Globus pallidus (tissue), 1 donor: ENCODE measurements at places on chromosomes 2 and 18.

- no peak for DNase-seq
These were observed 4.9 kb downstream of the ASAP2 start for GRCh38 chr2:9211496-9211895.

DNA sequence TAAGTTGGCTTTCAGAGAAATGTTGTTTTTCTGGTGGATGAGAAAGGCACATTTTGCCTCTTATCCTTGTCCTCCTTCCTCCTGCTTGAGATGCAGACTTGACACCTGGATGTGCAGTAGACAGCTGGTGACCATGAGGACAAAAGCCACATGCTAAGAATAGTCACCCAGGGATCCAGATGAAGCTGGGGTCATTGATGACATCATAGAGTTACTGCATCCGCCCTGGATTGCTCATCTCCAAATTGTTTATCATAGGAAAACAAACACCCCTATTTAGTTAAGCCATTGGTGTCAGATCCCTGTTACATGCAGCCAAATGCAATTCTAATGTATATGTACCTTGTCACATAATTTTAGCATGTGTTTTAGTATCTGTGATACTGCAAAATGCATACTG lies 16.3 kb upstream of the SLC1A4 start:
- DNase-seq, result no peak

GRCh38 chr2:127047716-127048617 lies 59.0 kb downstream of the BIN1 start:
- DNase-seq, result no peak

DNA sequence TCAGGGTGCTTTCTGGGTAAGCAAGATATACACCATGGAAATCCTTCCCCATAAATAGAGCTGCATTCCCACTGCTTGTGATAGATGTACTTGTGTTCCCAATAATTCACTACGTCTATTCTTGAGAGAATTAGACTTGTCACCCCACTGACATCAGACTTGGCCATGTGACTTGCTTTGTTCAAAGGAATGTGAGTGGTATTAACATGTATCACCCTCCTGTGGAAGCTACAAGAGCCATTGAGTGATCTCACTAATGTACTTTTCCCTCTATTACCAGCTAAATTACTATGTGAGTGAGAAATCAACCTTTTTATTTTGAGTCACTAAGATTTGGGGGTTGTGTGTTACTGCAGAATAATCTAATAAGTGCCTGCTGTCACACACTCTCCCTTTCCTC lies 176.0 kb downstream of the CCDC178 start:
- DNase-seq, result no peak

GRCh38 chr2:108367014-108367413 lies 10.7 kb upstream of the SULT1C4 start:
- DNase-seq, result no peak

DNA sequence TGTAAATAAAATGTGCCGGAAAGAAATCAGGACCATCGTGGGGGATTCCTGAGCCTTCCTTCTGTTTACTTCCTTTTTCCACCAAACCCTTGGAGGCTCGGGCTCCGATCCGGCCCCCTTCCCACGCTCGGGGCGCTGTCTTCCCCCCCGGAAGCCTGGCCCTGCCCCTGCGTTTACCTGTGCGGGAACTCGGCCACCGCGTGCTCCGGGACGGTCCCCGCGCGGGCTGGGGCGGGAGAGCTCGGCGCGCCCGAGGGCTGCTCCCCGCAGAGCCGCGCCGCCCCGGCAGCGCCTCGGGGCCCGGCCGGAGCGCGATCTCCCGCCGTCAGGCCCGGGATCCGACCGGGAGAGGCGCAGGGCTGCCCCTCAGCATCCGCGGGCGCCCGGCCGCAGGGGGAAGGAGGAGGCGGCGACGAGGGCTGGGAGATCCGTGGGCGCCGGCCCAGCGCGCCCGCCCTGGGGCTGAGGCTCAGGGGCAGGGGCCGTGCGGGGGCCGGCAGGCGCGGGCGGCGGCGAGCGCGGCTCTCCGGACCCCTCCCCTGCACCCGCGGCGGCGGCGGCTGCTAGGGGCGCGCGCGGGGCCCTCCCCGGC lies 435 bp downstream of the ADCY3 start:
- no peak for DNase-seq

GRCh38 chr2:41782306-41783158 lies 265.3 kb upstream of the PKDCC start:
- DNase-seq, result peak; percentile 7

DNA sequence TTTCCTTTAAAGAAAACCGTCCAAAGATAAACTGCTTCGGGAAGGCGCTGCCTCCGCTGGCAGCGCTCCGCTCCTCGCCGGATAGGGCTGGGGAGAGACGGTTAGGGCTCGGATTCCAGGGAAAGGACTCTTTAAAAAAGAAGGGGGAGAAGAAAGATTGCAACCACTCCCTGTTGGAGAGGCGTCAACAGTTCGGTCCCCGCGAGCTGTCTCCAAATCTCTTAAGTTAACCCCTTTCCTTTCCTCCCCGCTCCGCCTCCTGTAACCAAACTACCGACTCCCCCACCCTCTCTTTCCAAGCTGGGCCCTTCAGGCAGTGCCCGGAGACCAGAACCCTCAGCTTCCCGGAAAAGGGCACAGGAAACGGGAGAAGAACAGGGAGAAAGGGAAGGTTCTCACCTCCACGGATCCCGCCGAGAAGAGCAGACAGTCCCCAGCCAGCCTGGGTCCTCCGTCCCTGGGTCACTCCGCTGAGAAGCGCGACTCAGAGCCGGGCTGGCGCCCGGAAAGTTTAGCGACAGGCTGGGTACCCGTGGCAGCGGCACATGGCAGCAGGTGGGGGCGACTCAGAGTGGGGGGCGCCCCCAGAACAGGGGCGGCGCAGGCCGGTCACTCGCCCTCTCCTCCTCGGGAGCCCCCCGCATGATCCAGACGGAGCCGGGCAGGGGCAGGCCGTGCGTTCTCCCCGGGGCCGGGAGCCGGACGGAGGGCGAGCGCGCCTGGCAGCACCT lies 675 bp downstream of the FZD5 start:
- no peak for DNase-seq

- DNase-seq, result no peak
These were observed 626.2 kb upstream of the CDH7 start for GRCh38 chr18:65124633-65125032.
